ENCODE measurements at places on chromosomes 7 and 10.

- DNase-seq = no peak
Measured at GRCh38 chr7:51077987-51078370, 238.6 kb downstream of the COBL start.

DNA sequence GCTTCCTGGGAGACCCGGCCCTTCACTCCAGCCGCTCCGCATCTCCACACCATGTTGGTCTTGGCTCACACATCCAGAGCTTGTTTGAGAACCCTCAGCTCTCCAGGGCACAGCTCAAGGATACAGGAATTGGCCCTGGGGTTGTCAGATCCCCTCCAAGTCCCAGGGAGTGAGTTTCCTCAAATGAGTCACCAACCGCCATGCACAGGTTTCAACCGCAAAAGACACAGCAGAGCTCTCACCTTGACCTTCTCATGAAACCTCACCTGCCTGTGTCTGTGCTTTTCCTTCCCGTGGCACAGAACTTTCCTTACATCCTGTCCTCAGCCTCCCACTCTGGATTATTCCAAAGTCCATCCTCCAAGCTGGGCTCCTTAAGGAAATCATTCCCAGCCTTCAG lies 20.6 kb downstream of the AZGP1 start:
- no peak for DNase-seq

GRCh38 chr7:90599892-90600555 lies 3.9 kb downstream of the CDK14 start:
- no peak for DNase-seq

- no peak for DNase-seq
Measured at GRCh38 chr7:148858489-148858888, 25.6 kb downstream of the EZH2 start.

- no peak for DNase-seq
Measured at GRCh38 chr7:35430547-35431153, 176.8 kb upstream of the TBX20 start.

GRCh38 chr10:87841186-87841585 lies 22.1 kb downstream of the KLLN start:
- DNase-seq = no peak

- no peak for DNase-seq
Measured at GRCh38 chr10:80462981-80463741, 9.1 kb downstream of the TSPAN14 start.

DNA sequence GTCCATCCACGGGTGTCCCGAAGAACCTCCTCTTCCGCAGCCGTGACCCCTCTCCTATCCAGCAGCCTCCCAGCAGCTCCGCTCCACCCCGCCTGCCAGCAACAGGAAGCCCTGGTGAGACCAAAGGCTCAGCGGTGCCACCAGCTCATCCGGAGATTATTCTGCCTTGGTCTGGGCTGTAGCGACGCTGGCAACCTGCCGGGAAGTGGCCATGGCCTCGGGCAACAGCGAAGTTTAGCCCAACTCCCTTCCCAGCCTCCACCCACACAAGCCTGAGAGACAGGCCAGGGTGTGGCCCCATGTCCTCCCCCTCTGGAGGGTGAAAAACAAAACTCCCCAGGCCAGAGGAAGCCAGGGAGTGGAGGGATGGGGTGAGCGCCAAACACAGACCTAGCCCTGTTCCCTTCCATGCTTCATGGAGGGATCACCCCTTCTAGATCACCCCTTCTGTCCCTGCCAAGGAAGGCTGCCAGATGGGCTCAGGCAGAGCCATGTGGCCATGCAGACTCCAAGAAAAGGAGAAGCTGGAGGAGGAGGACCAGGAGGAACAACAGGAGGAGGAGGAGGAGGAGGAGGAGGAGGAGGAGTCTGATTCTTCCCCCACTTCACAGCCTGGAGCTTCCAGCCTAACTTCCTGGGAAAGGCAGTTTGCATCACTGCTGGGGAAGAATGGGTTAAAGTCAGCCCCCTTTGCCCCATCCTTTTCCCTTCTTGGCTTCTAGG lies 918 bp downstream of the CALHM2 start:
- no peak for DNase-seq

GRCh38 chr10:27893358-27893954 lies 105.4 kb downstream of the ODAD2 start:
- DNase-seq = no peak

GRCh38 chr10:110841767-110842267 lies 29.9 kb upstream of the PDCD4 start:
- no peak for DNase-seq

DNA sequence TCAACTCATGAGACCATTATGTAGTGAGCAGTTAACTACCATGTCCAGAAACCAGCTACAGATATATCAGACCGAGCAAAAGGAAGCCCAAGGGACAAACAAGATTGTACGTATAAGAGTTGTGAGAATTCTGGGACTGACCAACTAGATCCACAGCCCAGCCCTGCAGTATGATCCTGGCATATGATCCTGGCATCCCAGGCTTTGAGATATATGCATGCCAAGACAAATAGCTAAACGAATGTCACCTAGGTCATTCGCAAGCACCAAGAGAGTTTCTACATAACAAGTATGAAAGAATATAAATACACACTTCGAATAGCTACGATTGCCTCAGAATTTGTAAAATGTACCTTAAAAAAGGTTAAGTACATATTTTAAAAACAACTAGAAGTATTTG lies 56.4 kb upstream of the PMPCB start:
- DNase-seq = no peak

DNA sequence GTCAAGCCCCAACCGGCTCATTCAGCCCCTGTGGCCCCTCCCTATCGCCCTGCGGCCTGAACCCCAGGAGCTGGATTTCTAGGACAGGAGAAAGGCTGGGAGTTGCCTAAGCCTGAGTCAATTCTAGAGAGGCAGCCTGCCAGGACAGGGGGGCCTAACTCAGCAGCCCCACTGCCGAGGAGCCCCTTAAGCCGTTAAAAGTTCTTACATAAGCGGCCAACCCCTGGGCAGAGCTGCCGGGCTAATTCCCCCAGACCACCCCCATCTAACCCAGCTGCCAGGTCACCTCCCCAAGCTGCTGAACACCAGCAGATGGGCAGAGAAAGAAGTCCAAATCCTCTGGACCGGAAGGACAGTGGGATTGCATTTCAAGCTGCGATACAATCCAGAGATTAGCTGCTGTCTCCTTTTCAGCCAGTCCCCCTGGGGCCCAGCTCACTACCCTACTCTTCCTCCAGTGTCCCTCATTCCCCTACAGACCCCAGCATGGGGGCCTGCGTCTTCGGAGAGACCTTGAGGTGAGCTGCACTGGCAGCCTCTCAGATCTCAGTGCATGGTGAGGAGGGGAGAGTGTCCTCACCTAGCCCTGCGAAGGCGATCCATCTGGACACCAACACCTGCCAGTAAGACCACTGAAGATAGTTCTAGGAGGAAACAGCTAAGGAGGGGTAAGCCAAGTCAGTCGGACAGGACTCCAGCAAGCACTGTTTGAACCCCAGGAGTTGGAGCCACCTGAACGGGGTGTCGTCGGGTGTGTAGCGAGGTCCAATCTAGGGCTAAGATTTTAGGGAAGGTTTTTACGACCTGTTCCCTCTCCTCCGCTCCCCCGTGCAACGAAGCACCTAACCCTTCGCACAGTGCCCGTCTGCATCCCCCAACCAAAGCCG lies 830 bp downstream of the IMPDH1 start:
- DNase-seq = no peak

DNA sequence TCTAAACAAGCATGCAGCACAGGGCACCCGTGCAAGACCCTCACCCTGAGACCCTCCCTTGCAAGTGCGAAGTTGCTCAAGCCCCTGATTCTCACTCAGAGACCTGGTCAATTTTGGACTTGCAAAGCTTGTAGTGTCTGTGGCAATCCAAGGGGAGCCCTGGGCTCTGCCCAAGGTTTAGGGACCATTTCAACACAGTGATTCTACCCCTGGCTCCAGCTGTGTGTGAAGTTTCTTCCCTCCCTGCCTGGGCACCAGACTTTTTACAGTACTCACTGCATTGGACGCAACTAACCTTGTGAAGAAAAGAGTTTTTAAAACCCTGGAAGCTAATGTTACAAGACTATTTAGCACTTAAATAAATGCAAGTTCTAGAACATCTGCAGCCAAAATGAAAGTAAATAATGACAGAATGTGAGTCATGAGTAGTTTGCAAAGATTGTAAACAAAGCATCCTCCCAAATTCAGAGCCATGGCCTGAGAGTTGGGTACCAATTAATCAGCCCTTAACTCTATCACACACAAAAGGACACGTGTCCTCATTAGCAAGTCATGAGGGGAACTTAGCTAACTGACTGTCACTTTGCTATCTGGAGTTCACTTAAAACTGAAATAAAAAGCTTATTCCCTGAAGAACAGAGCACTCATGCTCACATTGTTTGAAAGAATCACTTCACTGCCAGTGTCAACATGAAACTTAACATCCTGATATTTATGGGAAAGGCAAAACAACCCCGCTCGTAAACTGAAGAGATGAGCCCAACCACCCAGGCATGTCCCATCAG lies 48.1 kb downstream of the RGS10 start:
- DNase-seq = no peak

GRCh38 chr10:97163781-97164501 lies 21.8 kb downstream of the SLIT1 start:
- DNase-seq = no peak

DNA sequence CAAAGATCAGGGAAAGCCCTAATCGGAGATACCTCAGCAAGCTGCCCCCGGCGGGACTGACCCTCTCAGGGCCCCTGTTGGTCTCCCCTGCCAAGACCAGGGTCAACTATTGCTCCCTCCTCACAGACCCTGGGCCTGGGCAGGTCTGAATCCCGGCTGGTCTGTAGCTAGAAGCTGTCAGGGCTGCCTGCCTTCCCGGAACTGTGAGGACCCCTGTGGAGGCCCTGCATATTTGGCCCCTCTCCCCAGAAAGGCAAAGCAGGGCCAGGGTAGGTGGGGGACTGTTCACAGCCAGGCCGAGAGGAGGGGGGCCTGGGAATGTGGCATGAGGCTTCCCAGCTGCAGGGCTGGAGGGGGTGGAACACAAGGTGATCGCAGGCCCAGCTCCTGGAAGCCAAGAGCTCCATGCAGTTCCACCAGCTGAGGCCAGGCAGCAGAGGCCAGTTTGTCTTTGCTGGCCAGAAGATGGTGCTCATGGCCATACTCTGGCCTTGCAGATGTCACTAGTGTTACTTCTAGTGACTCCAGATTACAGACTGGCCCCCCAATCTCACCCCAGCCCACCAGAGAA lies 24.1 kb downstream of the TBATA start:
- DNase-seq = no peak

GRCh38 chr10:120483651-120484301 lies 26.7 kb downstream of the PLPP4 start:
- DNase-seq = no peak

GRCh38 chr10:103605359-103606096 lies 112.0 kb downstream of the NEURL1 start:
- no peak for DNase-seq

DNA sequence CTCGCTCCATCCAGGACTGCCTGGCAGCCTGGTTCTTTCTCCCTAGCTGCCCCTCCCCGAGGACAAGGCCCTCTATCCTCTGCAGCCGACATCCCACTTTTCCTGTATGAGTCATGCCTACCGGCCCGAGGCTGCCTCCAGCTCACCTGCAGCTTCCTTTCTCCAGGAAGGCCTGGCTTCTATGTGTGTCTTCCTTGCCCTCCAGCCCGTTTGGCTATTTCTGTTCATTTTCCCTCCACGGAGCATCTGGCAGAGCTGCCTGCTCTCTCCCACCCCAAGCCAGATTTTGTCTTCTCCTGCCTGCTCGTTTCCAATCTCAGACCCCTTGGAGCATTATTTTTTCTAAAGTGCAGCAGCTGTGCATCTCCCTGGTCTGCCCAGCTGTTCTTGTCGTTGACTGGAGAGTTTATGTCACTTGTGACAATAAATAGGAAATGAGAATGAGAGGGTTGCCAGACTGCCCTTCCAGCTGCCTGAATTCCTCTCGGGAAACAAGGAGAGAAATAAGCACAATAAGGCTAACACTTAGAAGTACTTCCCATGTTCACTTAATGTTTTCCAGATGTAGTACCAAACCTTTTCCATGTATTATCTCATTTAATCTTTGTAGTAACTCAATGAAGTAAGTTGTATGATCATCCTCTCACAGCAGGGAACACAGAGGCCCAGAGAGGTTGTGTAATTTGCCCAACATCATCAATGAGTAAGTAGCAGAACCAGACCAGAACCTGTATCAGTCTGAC lies 19.7 kb downstream of the UBTD1 start:
- DNase-seq = no peak

DNA sequence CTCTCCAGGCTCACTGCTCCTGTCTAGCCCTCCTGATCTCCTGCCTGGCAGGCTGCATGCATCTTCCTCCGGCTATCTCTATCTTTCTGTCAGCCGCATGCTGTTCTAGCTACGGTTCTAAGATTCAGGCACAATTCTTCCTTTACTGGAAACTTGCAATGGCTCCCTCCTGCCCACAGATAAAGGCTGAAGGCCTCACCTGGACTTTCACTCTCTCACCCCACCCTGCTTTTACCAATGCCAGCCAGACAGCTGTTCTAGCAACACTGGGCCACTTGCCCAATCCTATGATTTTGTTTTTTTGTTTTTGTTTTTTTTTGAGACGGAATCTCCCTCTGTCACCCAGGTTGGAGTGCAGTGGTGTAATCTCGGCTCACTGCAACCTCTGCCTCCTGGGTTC lies 38.3 kb downstream of the BEND7 start:
- DNase-seq = no peak

GRCh38 chr10:44564790-44565189 lies 179.9 kb upstream of the CXCL12 start:
- no peak for DNase-seq

GRCh38 chr7:38220452-38220851 lies 42.4 kb downstream of the STARD3NL start:
- no peak for DNase-seq

GRCh38 chr10:128958834-128959690 lies 508.0 kb upstream of the MGMT start:
- DNase-seq = no peak

DNA sequence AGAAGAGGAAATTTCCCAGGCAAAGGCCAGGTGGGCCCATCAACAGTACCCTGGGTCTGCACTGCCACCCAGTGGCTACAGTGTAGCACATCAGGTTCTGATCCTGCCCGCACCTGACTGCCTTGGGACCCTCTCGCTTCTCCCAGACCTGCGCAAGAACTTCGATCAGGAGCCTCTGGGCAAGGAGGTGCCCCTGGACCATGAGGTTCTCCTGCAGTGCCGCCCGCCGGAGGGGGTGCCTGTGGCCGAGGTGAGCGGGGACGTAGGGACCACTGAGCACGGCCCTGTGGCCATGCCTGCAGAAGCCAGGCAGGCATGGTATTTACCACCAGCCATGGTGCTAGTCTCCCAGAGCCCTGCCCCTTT lies 33.9 kb upstream of the SLC29A3 start:
- DNase-seq = no peak

DNA sequence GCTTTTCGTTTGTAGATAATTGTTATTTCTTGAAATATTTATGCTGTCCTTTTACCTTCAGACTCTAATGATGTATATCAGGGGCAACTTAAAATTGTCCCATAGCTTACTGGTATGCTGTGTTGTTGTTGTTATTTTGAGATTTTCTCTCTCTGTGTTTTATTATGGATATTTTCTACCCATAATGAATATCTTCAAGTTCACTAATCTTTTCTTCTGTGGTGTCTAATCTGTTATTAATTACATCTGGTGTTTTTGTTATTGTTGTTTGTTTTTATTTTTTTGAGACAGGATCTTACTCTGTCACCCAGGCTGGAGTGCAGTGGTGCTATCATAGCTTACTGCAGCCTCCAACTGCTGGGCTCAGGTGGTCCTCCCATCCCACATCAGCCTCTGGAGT lies 102.1 kb downstream of the ANKRD61 start:
- no peak for DNase-seq
